GM12891 (cell line): ENCODE measurements at places on chromosomes 6 and 20.

DNA sequence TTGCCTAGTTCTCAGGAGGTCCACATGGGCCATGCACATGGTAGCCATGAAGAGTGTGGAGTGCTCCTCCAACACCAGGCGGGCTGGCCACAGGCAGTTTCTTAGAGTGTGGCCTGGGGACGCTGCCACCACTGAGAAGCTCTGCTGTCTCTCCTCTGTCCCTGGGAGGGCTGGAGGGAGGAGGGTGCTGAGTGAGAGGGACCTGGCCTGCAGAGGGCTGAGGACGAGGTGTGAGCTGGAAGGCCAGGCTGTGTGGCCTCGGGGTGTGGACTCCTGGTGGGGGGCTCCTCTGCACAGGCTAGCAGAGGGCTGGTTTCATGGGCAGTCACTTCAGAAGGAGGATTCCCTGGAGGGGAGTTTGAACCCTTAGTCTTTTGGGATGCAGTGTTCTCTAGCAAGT, 39.7 kb downstream of the SYNJ2 start:
- no peak for DNase-seq

GRCh38 chr6:31359581-31359980, 2.6 kb upstream of the HLA-B start:
- no peak for DNase-seq

- DNase-seq = no peak
Observed at GRCh38 chr6:125201961-125202729, 48.6 kb downstream of the TPD52L1 start.

DNA sequence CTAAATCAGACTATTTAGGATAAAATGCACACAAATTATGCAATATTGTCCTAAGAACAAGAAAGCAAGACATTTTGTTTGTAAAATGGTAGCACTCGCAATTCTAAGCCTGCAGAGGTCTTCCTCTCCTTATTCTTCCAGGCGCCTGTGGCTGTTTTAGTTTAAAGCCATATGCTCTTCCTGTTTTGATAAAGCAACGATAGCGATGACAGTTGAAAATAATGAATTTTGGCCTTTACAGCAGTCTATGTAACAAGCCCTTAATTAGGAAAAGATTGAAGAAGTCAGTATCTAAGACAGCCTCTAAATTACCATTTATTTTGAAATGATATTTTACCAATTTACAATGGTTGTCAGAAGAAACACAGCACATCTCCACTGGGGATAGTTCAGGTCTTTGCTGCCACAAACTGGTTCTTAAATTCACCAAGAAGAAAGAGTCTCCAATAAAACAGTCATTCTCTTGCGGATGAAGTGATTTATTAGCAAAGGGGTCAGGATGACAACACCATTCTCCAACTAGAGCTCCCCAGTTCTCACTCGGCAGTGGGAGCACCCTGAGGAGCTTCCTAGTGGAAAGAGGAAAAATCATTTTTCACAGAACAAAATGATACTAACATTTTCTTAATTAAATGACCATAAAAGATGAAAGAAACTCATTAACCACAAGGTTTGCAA, 21.4 kb downstream of the UBE3D start:
- DNase-seq = no peak

- DNase-seq = no peak
Observed at GRCh38 chr6:167150941-167151549, 6.7 kb downstream of the GPR31 start.

DNA sequence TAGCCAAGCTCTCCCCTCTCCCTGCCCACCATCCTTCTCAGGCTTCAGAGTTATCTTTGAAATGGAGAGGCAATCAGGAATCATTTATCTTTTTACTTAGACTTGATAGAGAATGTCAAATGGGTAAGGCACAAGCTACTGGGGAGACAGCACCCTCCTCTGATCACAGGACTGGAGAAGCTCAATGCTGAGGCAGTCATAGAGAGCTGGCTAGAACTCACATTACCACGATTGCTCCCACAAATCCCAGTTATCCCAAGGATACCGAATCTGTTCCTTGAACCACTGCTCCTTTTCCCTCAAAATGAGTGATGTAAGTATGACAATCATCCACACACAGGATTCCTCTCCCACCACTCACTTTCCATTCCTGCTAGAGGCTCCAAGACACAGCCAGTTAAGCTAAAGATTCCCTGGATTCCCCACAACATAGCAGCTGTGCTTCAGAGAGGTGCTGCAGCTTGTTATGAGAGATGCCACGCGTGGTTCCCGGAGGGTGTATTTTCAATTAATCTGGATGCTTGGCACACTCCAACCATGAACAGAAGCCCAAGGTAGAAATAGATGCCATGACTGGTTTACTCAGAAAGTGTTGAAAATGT, 96.2 kb upstream of the VGLL2 start:
- no peak for DNase-seq

GRCh38 chr6:107968081-107968480, 10.1 kb upstream of the SEC63 start:
- no peak for DNase-seq

DNA sequence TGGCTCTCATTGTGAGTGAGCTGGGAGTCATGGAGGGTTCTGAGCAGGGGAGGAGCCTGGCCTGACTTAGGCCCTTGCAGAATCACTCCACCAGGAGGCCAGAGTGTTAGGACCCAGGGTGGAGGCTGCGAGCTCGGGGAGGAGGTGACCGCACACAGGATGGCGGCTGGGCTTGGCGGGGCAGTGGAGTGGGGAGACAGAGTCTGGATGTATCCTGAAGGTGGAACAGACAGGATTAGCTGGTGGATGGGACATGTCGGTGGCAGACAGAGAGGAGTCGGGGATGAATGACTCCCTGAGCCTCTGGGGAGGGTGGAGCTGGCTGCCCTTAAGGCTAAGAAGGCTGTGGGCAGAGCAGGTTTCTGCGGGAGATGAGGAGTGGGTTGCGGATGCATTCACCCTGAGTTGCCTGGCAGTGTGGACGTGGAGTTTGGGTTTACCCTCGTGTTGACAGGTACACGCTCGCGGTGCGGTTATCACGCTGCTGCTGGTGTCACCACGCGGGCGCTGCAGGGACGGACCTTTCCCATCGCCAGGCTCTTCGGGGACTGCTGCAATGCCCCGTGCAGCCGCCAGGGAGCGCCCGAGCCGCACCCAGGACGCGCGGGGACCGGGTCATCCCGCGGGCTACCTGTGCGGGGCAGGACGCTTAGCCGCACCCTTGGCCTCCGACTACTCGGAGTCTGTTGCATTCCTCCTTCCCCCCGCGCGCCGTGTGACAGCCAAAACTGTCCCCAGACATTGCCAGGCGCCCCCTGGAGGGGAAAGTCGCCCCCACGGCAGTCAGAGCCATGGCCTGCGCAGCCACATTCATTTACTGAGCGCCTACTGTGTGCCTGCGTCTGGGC, 43.0 kb upstream of the PTGIS start:
- DNase-seq = peak; percentile 85

DNA sequence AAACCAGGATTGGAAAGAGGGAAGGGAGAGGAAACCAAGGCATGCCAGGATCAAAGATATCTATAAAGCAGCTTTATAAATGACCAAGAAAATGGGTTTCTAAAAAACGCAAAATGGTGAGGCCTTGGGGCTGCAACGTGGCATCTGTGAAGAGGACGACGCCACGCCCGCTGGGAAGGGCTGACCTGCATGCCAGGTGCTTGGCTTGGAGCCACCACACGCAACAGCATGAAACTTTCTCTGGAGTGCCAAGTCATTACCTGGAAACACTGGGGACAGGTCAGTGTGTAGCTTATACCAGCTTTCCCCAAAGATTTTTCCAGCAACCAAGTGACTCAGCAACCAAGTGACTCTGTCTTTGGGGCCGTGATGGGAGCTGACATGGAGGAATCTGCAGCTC, 82.5 kb downstream of the POPDC3 start:
- no peak for DNase-seq

DNA sequence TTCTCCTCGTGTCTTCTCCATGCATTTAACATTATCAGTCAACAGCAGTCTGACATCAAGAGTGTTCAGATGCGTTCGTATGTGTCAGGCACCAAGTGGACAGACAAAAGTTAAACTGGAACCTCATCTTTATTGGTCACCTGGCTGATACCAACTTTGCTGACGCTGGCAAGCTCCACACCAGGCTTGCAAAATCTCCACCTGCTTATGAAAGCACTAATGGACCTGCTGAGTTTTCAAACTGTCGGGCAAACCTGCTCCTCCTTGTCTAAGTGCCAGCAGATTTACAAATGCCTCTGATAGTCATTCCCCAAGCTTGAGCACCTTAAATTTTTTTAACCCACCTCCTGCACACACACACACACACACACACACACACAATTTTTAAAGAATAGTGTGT, 27.9 kb upstream of the DSP start:
- DNase-seq = no peak

DNA sequence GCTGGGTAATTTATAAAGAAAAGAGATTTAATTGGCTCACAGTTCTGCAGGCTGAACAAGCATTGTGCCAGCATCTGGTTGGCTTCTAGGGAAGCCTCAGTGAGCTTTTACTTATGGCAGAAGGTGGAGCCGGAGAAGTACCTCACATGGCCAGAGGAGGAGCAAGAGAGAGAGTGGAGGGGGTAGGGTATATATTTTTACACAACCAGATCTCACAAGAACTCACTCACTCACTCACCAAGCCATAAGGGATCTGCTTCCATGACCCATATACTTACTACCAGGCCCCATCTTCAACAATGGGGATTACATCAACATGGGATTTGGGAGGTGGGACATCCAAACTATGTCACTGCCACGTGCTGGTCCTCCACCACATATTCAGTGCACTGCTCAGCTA, 152.6 kb upstream of the PRND start:
- DNase-seq = no peak

- no peak for DNase-seq
Observed at GRCh38 chr20:31842471-31843157, 2.8 kb downstream of the FOXS1 start.

- no peak for DNase-seq
Observed at GRCh38 chr6:16045238-16045637, 83.6 kb upstream of the MYLIP start.

GRCh38 chr6:124714728-124715127, 247.5 kb upstream of the RNF217 start:
- DNase-seq = no peak

DNA sequence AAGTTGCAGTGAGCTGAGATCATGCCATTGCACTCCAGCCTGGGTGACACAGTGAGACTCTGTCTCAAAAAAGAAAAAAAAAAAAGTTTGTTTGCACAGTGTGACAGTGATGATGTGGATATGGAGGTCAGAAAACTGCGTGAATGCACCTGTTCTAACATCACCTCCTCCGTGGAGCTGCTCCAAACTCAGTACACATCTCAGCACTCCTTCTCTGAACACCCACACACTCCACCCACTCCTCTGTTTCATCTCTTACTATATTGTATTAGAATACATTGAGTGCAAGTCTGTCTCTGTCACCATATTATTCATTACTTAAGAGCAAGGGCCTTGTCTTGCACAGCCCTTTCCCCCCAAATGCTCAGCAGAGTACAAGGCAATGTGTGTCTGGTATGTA, 51.5 kb upstream of the ENPP4 start:
- DNase-seq = no peak

- no peak for DNase-seq
Observed at GRCh38 chr20:60160451-60161145, 202.4 kb downstream of the CDH26 start.

DNA sequence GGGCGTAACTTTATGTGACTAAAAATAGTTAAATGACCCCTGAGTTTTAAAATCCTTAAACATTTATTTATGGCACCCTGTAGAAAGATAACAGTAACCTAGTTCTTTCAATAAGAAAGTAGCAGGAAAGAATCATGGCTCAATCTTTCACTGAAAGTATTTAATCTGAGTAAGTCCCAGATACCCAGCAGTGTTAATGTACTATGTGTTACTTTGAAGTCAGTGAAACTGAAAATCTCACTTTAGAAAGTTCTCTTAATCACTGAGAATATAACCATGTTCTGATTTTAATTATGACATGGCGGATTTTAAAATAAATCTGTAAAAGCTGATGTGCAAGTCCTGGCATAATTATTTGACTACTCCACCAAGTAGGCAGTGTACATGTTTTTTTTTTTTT, 8.1 kb upstream of the HEY2 start:
- no peak for DNase-seq

GRCh38 chr6:99821164-99821563, 172.9 kb downstream of the MCHR2 start:
- no peak for DNase-seq

DNA sequence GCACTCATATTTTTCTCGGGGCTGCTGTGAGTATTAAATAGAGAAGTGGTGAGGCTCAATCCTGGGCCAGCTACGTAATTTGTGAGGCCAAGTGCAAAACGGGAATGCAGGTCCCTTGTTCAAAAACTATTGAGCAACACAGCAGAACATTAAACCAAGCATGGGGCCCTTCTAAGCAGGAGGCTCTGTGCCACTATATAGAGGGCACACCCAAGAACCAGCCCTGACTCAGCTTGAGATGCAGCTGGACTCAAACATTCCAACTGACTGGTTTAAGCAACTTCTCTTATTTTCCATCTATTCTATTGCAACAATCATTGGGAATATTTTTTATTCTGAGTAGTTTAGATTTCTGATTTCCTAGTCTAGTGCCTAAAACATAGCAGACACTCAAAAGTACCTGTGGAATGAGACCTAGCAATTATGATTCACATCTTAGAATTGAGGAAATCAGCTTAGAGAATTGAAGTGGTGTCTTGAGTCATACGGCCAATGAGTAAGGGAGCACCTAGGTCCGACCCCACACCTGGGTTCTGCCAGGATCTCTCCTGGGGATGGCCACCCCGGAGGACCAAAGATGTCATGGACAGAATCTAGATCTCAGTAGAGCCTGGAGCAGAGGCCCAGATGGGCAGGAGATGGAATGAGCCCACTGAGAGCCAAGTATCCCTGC, 1.3 kb downstream of the SIRPB2 start:
- no peak for DNase-seq

GRCh38 chr6:11366183-11366933, 133.9 kb upstream of the NEDD9 start:
- peak; percentile 36 for DNase-seq

- DNase-seq = no peak
Observed at GRCh38 chr6:127147534-127147933, 29.1 kb downstream of the RSPO3 start.

GRCh38 chr6:20900389-20901160, 366.3 kb downstream of the CDKAL1 start:
- no peak for DNase-seq

- DNase-seq = no peak
Observed at GRCh38 chr20:8798505-8798904, 270.4 kb upstream of the PLCB4 start.
